Smooth muscle cell of trachea (primary cell): ENCODE measurements at places on chromosomes 4 and X. TPM values are rescaled to one million over a fixed set of nuclear protein-coding genes. Genes with fewer than 3 reads are reported as not detected.

TACR3 gene
- total RNA-seq, result 0.17 and 0.44 TPM in 2 replicates

EXOC1L gene
- total RNA-seq, result not detected in 2 replicates

HSD17B13 gene
- 0.15 and 0.17 TPM in 2 replicates for total RNA-seq

ATP2B3 gene
- total RNA-seq, result under 0.01 TPM in 1 of 2 replicates, not detected in the other

GYPB gene
- total RNA-seq, result not detected in 2 replicates

FRMPD4 gene
- 2.3 and 2.8 TPM in 2 replicates for total RNA-seq

MTHFD2L gene
- 10.8 and 13.4 TPM in 2 replicates for total RNA-seq

RTL9 gene
- total RNA-seq, result 0.17 and 0.29 TPM in 2 replicates

LEF1 gene
- 0.33 TPM in 1 of 2 replicates, not detected in the other for total RNA-seq

PNMA3 gene
- 0.29 and 0.66 TPM in 2 replicates for total RNA-seq

CLDN34 gene
- total RNA-seq, result not detected in 2 replicates

SH3BP2 gene
- total RNA-seq, result 14.1 and 22.2 TPM in 2 replicates

CFI gene
- 2.0 and 8.3 TPM in 2 replicates for total RNA-seq

MGAT4D gene
- under 0.01 TPM in 1 of 2 replicates, not detected in the other for total RNA-seq

MAGEB2 gene
- total RNA-seq, result not detected in 2 replicates

ADAM29 gene
- not detected in 2 replicates for total RNA-seq

MTTP gene
- 0.15 and 0.50 TPM in 2 replicates for total RNA-seq

MAGEC1 gene
- not detected in 2 replicates for total RNA-seq

ARHGEF38 gene
- total RNA-seq, result 0.17 TPM in 1 of 2 replicates, not detected in the other

FGFBP1 gene
- not detected in 2 replicates for total RNA-seq

PPP2R3B gene
- 9.6 and 10.9 TPM in 2 replicates for total RNA-seq

GUCY1B1 gene
- 46.6 and 54.5 TPM in 2 replicates for total RNA-seq

HNRNPH2 gene
- 77.6 and 111 TPM in 2 replicates for total RNA-seq

PRPS1 gene
- total RNA-seq, result 33.6 and 49.7 TPM in 2 replicates

TRIM61 gene
- total RNA-seq, result 2.3 and 5.0 TPM in 2 replicates

LRRC66 gene
- total RNA-seq, result 0.83 and 1.5 TPM in 2 replicates

AR gene
- 11.2 and 16.0 TPM in 2 replicates for total RNA-seq

KLF3 gene
- total RNA-seq, result 16.2 and 24.1 TPM in 2 replicates

CENPVL2 gene
- total RNA-seq, result not detected in 2 replicates

ADGRL3 gene
- total RNA-seq, result not detected in 2 replicates

CT83 gene
- not detected in 2 replicates for total RNA-seq

GLOD5 gene
- total RNA-seq, result not detected in 2 replicates

NAP1L2 gene
- total RNA-seq, result 1.5 and 3.1 TPM in 2 replicates

COL4A5 gene
- total RNA-seq, result 35.1 and 42.5 TPM in 2 replicates
